ENCODE measurements at places on chromosomes 1 and 21. TPM values are rescaled to one million over a fixed set of nuclear protein-coding genes. Genes with fewer than 3 reads are reported as not detected.

GRCh38 chr1:115112496-115113375 lies 23.4 kb upstream of the TSPAN2 start:
- no peak overlapping the region for H3K4me3 ChIP-seq
- peaks cover 1% of the 10 kb centered on the region for H3K27me3 ChIP-seq
- H3K36me3 ChIP-seq: peaks cover 2% of the 10 kb centered on the region
- H3K4me1 ChIP-seq: peaks cover 2% of the 10 kb centered on the region

DNA sequence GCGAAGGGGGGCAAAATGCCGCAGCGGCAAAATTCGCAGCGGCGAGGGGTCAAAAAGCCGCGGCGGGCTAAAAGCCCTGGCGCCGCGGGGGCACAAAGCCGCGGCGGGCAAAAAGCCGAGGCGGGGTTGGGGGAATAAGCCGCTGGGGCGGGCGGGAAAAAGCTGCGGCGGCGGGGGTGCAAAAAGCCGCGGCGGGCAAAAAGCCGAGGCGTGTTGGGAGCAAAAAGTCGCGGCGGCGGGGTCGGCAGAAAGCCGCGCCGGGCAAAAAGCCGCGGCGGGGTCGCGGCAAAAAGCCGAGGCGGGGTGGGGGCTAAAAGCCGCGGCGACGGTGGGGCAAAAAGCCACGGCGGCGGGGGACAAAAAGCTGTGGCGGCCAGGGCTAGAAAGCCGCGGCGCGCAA lies 3902.5 kb downstream of the SRGAP2C start:
- no peak for DNase-seq
- no peak overlapping the region for H3K4me3 ChIP-seq
- no peaks in the 10 kb centered on the region for H3K27me3 ChIP-seq
- no peaks in the 10 kb centered on the region for H3K4me1 ChIP-seq

GRCh38 chr1:171666114-171666769 lies 13.8 kb upstream of the MYOC start:
- DNase-seq: no peak
- H3K4me1 ChIP-seq: no peaks in the 10 kb centered on the region
- H3K36me3 ChIP-seq: no peaks in the 10 kb centered on the region
- no peak overlapping the region for H3K27ac ChIP-seq

DNA sequence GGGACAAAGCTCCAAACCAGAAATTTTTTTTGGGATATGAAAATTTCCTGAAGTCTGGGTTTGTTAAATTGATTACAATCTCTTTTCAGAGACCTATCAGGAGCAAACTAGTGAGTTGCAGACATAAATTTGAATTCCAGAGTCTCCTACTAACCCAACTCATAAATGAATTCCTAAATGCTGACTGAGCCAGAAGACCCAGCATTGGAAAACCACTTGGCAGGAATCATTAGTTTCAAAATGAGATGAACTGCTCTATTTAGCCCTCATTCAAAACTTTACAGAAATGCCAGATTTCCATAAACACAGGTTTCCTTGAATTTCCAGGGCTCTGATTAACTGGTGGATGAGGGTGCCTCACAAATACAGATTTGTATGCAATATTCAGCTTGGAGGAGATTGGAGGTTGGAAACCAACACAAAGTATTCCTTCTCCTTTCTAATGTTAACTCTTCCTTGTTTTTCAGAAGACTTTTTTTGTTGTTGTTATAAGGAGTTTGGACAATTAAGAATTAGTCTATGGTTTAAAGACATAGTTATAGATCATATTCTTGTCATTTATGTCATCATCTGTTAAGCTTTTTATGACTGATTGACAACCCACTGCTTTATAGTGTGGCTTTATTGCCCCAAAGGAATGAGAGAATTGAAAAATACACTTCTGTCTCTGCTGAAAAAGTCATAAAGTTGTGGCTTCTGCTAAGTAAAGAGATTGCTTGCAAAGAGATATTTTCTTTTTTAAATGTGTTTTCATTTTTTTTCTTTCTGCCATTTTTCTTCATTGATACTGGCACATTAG lies 222.8 kb downstream of the HLX start:
- no peak overlapping the region for H3K4me3 ChIP-seq
- no peak overlapping the region for H3K27ac ChIP-seq
- H3K4me1 ChIP-seq: peaks cover 2% of the 10 kb centered on the region
- no peaks in the 10 kb centered on the region for H3K36me3 ChIP-seq

Gene FAM72A
- 30.0 TPM for total RNA-seq

DNA sequence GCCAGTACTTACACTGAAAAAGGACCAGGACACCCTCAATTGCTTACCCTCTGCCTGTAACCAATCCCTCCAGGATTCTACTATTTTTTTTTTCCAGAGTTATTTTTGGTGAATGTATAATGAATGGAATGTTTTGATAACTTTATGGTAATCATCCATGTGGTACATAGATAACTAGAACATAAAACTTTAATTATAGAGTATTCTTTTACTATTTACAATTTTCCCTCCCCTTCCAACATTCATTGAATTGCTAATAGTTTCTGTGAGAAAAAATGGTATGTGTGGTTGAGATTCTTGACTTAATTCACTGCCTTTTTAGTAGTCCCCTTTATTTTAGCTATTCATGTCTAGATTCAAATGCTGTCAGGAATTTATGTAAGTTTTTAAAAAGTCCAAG lies 164.6 kb downstream of the CYYR1 start:
- H3K36me3 ChIP-seq: no peaks in the 10 kb centered on the region
- no peak overlapping the region for H3K27ac ChIP-seq
- DNase-seq: no peak
- H3K4me1 ChIP-seq: peaks cover 11% of the 10 kb centered on the region
- H3K27me3 ChIP-seq: no peaks in the 10 kb centered on the region

GRCh38 chr1:3322450-3323020 lies 131.9 kb upstream of the ARHGEF16 start:
- H3K27ac ChIP-seq: no peak overlapping the region
- no peak overlapping the region for H3K4me3 ChIP-seq
- no peaks in the 10 kb centered on the region for H3K36me3 ChIP-seq

- no peaks in the 10 kb centered on the region for H3K4me1 ChIP-seq
- H3K27ac ChIP-seq: no peak overlapping the region
- DNase-seq: no peak
- no peaks in the 10 kb centered on the region for H3K36me3 ChIP-seq
- H3K4me3 ChIP-seq: no peak overlapping the region
These were observed 463.5 kb downstream of the SMYD3 start for GRCh38 chr1:246043556-246043955.

GRCh38 chr1:92136341-92136740 lies 56.2 kb downstream of the BTBD8 start:
- H3K4me3 ChIP-seq: no peak overlapping the region
- H3K4me1 ChIP-seq: no peaks in the 10 kb centered on the region
- DNase-seq: no peak
- H3K36me3 ChIP-seq: no peaks in the 10 kb centered on the region
- H3K27ac ChIP-seq: no peak overlapping the region
- no peaks in the 10 kb centered on the region for H3K27me3 ChIP-seq

GRCh38 chr1:245995474-245995873 lies 511.6 kb downstream of the SMYD3 start:
- no peak overlapping the region for H3K27ac ChIP-seq
- H3K4me1 ChIP-seq: peaks cover 2% of the 10 kb centered on the region
- no peak overlapping the region for H3K4me3 ChIP-seq
- DNase-seq: no peak

Gene BRDT
- not detected for total RNA-seq

Gene GJC2
- total RNA-seq: 4.1 TPM

Gene TMEM269
- 0.40 TPM for total RNA-seq

Gene KCNQ4
- 0.87 TPM for total RNA-seq

DNA sequence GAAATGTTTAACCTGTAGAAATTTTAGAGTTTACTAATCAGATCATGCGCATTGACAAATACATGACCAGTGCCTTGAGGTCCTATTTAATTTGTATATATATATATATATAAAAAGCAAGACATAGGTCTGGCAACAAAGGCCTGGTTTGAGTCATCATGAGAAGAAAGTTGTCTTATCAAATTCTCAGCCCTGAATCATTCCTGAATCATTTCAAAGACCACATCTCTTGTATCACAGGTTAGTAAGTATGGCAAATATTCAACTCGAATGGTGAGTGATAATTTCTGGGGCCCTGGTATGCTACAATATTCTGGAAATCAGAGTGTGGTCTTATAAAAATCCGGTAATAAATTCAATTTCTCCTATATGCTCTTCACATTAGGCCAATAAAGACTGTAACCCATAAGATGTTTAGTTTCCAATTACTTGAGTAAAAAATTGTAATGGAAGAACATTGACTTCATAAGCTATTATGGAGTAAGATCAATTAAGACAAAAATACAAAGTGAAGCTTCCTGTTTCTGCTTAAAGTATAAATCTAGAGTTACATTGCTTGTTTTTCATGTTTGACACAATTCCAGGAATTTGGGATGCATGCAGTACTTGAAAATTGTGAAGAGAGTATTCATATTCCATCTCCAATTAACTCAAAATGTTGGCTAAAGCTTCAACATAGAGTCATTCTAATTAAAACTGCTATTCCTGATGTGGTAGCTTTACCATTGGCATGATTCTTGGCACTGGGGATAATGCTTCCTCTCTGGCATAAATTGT lies 309.4 kb downstream of the BRINP3 start:
- no peak overlapping the region for H3K4me3 ChIP-seq
- no peaks in the 10 kb centered on the region for H3K36me3 ChIP-seq
- H3K27ac ChIP-seq: no peak overlapping the region
- H3K27me3 ChIP-seq: no peaks in the 10 kb centered on the region
- H3K4me1 ChIP-seq: no peaks in the 10 kb centered on the region

DNA sequence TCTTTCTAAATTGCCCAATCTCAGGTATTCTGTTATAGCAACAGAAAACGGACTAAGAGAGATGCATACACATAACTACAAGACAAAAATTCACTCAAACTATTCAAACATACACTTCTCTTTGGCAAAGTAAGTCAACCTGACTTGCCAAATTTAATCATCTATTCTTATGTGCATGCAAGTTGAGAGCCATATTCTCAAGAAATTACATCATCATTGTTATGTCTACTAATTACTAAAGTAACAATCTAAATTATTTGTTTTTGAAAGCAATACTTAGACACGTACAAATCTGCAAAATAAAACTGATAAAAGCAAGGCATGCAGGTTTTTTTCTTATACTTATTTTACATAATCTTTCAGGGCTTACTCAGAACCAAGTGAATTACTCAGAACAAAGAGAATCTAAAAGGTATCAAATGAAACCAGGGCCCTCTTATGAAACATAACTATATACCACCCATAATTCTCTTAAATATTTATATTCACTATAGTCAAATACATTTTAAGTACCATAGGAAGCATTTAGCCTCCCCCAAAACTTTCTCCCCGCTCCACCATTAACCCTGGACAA lies 62.3 kb downstream of the HLCS start:
- no peak overlapping the region for H3K4me3 ChIP-seq
- no peak overlapping the region for H3K27ac ChIP-seq
- no peak for DNase-seq
- H3K27me3 ChIP-seq: no peaks in the 10 kb centered on the region
- no peaks in the 10 kb centered on the region for H3K36me3 ChIP-seq

GRCh38 chr1:226108935-226109828 lies 46.7 kb downstream of the H3-3A start:
- no peak for DNase-seq
- H3K4me3 ChIP-seq: peak overlapping the region; percentile 85
- H3K4me1 ChIP-seq: peaks cover 21% of the 10 kb centered on the region
- peak overlapping the region; percentile 85 for H3K27ac ChIP-seq
- no peaks in the 10 kb centered on the region for H3K36me3 ChIP-seq

GRCh38 chr1:171487038-171487437 lies 1.7 kb downstream of the PRRC2C start:
- H3K27ac ChIP-seq: peak overlapping the region; percentile 93
- H3K4me3 ChIP-seq: peak overlapping the region; percentile 90
- H3K4me1 ChIP-seq: peaks cover 52% of the 10 kb centered on the region
- no peak for DNase-seq
- H3K27me3 ChIP-seq: no peaks in the 10 kb centered on the region

Gene SH2D2A
- 86.7 TPM for total RNA-seq

Gene SPRR2A
- total RNA-seq: not detected

DNA sequence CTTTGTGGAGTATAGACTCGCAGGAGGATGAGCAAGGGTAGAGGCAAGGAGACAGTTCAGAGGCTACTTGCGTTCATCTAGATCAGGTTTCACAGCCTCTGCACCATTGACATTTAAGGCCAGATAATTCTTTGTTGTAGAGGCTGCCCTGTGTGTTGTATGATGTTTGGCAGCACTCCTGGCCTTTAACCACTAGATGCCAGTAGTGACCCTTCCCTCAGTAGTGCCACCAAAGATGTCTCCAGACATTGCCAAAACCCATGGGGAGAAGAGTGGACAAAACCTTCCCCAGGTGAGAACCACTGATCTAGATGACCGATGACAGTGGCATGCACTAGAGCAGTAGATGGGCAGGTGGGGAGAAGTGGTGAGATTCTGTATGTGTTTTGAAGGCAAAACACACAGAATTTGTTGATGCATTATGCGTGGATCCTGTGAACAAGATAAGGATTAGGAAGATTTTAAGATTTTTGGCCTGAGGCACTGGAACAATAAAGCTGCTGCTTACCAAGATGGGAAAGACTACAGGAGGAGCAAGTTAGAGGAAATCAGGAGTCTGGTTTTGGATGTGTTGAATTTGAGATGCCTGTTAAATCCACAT lies 9.9 kb upstream of the COG2 start:
- peaks cover 15% of the 10 kb centered on the region for H3K27me3 ChIP-seq
- DNase-seq: peak; percentile 27
- H3K27ac ChIP-seq: no peak overlapping the region

DNA sequence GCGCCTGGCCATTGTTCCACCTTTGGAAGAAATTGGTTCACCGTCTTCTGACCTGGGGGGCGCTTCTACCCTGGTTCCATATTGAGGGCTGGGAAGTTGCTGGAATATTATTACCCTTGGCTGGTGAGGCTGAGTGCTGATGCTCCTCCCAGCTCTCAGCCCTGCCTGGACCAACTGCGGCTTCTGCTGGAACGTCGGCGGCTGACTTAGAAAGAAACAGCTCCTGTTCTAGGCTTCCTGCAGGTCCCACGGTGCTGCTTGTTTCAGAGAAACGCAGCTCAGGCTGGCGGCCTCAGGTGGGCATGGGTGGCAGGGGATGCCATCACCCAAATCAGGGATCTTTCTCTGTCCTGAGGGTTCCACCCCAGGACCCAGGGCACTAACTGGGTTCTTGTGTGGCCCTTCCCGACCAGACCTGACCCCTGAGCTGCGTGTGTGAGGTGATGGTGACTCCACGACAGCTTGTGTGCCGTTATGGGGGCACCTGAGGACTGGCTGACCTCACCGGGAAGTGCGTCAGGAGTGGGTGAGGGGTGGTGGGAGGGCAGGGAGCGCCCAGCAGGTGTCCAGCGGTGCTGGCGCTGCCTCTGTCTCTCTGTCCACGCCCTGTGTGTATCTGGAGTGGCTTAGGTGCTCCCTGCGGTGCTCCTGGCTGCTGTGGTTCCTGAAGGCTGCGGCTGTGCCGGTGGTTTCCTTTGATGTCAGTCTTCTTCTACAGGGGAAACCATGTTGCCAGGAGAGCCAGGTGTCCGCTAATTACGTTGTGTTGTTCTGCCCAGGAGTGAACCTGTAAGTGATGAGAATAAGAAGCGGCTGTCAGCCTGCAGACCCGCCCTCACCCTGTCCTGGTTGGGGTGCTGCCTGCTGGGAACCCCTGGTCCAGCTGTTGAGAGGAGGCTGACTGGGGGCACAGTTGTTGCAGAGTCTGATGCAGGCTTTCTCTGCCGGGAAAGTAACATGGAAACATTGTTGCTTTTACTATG lies 8.9 kb downstream of the SKI start:
- H3K4me3 ChIP-seq: peak overlapping the region; percentile 12
- H3K27me3 ChIP-seq: no peaks in the 10 kb centered on the region
- H3K4me1 ChIP-seq: peaks cover 80% of the 10 kb centered on the region

Gene NRIP1
- total RNA-seq: 18.9 TPM

- peaks cover 6% of the 10 kb centered on the region for H3K27me3 ChIP-seq
- no peaks in the 10 kb centered on the region for H3K4me1 ChIP-seq
- no peaks in the 10 kb centered on the region for H3K36me3 ChIP-seq
- no peak overlapping the region for H3K27ac ChIP-seq
These were observed 130.8 kb downstream of the NOS1AP start for GRCh38 chr1:162200096-162200847.

Data from activated CD8-positive, alpha-beta T cell treated with anti-CD3 and anti-CD28 coated beads, Interleukin-2, amount 10 ng/mL, durations not matched to agents 7 days and 5 days (primary cell).